Bronchial epithelial cell (primary cell): ENCODE measurements at places on chromosomes 3 and 15.

DNA sequence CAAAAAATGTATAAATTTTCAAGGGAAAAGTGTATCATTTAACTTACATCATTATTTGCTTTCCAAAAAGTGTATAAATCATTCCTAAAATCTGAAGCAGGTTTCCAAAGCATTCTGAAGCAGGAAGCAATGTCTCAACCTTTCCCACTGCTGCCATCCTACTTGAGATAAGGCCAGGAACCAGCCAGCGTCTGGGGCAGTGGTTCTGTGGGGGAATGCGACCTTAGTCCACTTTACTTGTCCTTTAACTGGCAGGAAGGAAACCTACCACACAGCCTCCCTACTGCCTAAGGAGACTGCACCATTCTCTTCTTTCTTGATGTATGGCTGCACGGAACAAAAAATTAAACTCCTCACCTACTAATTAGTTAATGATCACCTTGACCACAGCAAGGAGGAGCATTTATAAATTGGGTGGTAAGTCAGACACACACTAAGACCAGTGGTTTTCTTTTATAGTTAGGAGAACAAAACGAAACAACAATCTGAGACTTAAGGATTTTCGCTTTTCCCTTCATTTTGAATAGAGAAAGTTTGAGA lies 3.7 kb downstream of the SORD start:
- DNase-seq: no peak

GRCh38 chr3:38366082-38366481 lies 19.5 kb downstream of the XYLB start:
- no peak for DNase-seq

DNA sequence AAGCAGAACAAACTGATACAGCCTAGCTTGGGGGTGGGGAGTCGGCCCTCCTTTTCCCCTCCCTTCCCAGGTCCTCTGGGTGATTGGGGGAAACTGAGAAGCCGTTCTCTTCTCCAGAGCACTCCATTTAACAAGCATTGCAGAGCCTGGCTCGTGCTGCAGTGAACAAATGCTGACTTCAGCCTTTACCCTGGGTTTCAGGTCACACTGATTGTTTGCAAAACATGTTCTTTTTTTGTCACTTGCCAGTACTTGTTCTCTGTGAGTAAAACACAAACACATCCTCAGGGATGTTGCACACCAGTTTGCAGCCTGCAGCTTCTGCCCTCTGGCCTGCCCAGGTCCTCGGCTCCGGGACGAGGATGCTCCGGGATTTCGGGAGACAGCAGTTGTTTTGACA lies 132.8 kb downstream of the PGPEP1L start:
- peak; percentile 86 for DNase-seq

DNA sequence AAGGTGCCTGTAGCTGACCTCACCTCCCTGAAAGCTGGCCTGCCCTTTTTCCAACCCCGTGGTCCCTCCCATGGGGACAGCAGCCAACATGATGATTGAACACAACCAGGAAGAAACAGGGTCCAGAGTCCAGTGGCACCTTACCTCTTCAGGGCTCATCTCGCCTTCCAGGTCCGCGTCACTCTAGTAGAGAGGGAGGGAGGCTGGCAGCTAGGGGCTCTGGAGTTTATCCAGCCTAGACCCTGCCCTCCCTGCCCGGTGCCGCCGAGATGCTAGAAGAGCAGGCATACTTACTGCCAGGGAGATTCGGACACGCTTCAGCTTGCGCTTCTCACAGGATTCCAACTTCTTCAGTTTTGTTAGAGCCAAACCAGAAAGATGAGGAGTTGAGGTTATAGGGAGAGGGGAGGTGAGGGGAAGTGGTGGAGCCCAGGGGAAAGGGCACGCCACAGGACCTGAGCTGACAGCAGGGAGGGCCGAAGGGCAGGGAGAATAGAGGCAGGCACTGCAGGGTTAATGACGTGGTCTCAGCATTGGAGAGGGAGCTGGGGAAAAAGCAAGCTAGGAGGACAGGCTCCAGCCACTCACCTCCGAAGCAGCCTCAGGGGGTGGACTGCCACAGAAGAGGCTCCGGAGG lies 9.1 kb downstream of the CLCN2 start:
- DNase-seq: no peak

DNA sequence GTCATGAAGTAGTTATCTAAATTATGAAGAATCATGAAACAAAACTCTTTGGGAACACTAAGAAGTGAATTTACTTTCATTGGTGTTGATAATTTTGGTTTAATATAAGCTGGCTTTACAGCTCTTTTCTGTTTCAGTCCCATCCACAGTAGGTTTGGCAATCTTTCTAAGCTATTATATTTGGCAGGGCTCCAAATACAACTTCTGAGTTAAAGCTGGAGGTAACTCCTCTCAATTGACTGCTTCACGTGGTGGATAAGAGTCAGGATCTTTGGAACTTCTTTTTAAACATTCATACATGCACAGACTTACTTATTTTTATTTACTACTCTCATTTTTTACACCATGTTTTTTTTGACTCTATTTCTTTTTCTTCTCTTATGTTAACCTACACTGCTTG lies 106.5 kb upstream of the EPHA3 start:
- peak; percentile 26 for DNase-seq

DNA sequence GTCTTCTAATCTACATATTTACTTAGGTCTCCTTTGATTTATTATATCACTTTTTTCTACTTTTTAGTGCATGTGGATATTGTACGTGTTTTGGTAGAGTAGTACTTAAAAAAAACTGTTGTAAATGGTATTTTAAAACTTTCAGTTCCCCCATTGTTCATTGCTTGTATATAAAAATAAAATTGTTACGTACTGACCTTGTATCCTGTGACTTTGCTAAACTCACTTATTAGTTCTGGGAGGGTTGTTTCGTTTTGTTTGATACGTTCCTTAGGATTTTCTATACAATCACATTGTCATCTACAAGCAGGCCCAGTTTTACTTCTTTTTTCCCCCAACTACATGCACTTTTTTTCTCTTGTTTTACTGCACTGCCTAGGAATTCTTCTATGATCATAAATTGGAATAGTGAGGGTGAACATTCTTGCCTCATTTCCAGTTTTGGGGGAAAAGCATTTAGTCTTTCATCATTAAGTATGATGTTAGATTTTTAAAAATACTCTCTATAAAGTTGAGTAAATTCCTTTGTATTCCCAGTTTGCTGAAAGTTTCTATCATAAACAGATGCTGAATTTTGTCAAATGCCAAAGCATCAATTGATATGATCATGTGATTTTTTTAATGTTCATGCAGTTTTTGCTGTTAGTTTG lies 33.5 kb upstream of the ACKR4 start:
- DNase-seq: no peak

DNA sequence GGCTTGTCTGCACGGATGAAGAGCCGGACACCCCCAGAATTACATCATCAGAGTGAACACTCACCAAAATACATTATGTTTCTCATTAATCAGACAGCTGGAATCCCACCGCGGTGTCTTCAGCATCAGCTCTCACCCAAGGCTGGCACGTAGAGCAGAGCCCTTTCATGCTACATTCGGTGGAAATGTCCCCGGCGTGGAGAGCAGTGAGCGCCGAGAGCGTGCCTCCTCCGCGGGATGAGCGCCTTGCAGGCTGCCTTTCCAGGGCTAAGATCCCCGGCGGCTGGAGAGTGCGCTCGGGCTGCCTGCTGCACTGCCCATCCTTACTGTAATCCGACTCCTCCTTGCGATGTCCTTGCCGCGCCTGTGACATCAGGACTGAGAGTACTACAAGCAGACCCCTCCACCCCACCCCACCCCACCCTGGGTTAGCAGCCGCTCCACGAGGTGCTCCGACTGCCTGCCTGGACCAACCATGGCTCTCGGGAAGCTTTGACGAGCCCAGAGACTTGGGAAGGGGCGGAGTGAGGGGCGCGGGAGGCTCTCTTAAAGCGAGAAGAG lies at the start of gene ZNF385D:
Gene ZNF385D, minus strand, starts transcription at position 380 of the 561 bp plus-strand sequence. Its CDS starts 294 bp downstream, at position 86.
- DNase-seq: peak; percentile 31

DNA sequence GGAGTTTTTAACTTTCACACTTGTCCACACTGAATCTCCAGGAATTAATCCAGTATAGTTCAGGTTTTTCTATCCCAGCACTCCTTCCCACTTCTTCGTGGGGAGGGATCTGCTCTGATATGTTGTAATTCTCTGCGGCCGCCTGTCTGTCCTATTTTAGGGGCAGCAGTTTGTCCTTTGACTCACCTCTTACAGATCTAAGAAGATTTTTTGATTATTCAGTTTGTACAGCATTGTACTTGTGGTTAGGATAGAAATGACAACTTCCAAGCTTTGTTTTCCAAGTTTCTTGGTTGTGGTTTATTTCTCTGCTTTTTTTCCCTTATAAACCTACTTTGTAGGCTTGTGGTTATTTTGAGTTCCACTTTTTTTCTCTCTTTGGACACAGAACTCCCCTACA lies 601.7 kb downstream of the SI start:
- no peak for DNase-seq

DNA sequence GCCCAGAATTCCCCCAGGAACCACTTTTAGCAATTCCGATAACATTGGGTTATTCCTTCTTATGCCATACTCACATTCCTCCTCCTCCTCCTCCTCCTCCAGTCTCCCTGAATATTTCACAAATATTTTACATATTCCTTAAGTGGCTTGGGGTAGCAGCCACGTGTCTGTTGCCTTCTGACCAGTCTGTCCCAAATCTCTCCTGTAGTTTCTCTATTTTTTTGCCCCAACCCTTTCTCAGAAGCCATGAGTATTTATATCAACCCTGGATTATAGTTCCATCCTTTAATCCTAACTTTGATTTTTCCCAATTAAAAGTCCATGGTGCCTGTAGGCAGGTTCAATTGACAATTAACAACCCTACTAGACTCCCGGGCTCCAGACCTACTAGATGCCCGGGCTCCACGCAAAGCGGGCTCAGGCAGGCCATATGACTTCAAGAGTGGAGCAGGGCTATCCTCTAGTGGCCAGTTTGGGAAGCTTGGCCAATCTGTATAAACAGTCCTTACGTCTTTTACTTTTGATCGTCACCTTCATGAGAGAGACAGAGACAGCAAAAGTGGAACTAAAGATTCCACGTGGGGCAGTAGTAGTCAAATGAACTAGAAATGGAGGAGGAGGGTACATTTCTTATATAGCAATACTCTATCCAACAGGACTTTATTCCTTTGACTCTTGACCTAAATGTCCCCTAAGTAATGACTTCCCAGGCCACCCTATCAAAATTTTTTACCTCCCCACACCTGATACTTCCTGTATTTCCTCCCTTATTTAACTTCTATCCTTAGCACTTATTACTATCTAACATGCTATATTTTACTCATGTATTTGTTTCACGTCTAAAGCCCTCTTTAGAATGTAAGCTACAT lies 69.7 kb downstream of the USF3 start:
- peak; percentile 59 for DNase-seq

- peak; percentile 55 for DNase-seq
These were observed 49.2 kb downstream of the LRRK1 start for GRCh38 chr15:100968050-100968966.

- no peak for DNase-seq
These were observed 151.4 kb downstream of the ATP10A start for GRCh38 chr15:25711691-25712090.

- DNase-seq: peak; percentile 37
These were observed 131.5 kb upstream of the SATB1 start for GRCh38 chr3:18556503-18557135.

DNA sequence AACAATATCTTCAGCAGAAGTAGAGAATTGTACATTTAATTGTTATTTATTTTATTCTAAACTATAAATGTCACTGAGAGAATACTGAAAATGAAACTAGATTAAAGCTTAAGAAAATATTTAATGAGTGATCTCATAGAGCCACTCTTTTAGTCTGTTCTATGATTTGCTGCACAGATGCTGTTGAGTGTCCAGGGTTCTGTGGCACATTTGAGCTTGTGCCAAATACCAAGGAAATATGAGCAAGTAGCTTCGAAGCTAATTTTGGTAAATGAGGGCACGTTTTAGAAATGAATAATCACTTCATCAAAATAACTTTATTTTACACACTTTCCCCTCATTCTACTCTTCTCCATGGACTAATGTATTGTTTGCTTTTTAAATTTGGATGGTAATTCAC lies 53.6 kb upstream of the THRB start:
- peak; percentile 12 for DNase-seq

- no peak for DNase-seq
These were observed 2.6 kb upstream of the CDV3 start for GRCh38 chr3:133570937-133571320.

DNA sequence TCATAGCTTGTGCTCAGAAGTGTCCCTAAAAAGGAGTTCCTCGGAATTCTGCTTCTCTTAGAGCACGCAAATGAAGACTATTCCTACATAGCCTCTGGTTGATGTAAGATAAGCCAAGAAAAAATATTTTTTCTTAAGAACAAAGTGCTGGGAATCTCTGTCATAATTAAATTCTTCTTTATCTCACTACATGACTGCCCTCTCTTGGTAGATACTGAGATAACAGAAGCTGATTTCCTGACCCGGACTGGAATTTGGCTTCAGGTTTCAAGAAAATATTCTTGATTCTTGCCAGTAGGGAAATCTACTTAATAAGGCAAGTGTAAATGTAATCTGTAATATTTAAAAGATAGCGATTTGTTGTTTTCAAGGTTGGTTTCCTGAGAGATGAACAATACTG lies 31.3 kb upstream of the SETMAR start:
- DNase-seq: peak; percentile 48

DNA sequence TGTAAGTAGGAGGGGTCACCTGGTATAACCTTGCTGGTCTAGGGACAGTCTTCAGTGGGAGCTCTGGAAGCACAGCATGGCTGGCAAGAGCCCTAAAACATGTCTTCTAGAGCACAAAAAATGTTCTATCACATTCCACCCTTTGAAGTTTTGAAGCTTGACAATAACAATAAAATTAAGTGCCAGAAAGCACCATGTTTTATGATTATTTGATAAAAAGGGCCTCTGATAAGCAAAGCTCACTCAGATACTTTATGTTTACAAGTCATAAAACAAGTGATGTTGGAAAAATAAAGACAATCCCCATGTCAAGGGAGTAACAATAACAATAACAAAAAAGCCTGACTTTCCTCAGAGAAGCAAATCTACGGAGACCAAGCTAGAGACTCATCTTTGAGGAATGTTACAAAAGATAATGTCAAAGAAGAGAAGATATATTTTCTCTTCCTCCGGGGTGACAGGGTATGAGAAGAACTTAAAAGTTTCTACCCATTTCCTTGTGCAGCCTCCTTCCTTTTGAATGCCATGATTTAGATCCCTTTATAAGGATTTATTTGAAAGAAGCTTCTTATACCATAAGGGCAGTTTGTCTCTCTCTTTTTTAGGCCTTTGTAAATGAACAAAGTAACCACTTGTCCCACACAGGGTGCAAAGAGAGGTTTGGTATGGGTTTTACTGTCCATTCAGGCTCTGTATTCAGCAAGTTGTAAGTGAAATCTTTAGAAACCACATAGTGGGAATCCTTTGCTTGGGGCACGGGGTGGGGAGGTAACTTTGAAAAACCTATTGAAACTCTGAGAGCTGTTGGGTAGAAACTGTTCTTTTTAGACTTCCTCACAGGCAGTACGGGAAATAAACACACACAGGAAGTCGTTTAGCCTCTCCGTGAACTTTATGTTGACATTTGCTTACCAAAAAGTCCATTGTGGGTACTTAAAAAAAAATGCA lies 109.6 kb upstream of the RBMS3 start:
- no peak for DNase-seq

GRCh38 chr15:90837094-90837493 lies 31.3 kb upstream of the FURIN start:
- no peak for DNase-seq

- DNase-seq: peak; percentile 61
These were observed 16.9 kb downstream of the PPP2R3A start for GRCh38 chr3:135982404-135982761.

GRCh38 chr3:157107037-157107436 lies 52.9 kb downstream of the CCNL1 start:
- no peak for DNase-seq

- peak; percentile 98 for DNase-seq
These were observed 43.1 kb downstream of the BHLHE40 start for GRCh38 chr3:5022187-5022965.

- no peak for DNase-seq
These were observed 164.3 kb downstream of the EFHB start for GRCh38 chr3:19769694-19770093.
